Jurkat, Clone E6-1 (cell line): ENCODE measurements at places on chromosomes 5 and 9.

DNA sequence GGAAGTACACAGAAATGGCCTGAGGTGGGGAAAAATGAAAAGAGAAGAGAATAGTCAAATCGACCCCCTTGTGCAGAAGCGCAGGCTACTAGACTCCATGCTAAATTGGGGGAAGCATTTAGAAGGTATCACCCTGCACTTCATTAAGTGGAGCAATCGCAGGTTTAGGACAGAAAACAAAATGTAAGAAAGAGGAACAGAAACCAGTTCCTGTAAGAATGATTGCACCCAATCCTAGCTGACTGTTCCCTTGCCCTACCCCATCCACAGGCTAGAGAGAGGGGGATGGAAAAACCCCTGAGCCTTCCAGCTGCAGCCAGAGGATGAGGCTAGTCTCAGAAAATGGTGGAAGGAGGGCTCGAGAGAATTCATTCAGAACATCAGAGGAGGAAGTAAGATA, 23.9 kb upstream of the PPP1R2B start:
- DNase-seq: no peak

- DNase-seq: peak; percentile 9
These were observed 175.1 kb downstream of the HCN1 start for GRCh38 chr5:45521067-45521466.

DNA sequence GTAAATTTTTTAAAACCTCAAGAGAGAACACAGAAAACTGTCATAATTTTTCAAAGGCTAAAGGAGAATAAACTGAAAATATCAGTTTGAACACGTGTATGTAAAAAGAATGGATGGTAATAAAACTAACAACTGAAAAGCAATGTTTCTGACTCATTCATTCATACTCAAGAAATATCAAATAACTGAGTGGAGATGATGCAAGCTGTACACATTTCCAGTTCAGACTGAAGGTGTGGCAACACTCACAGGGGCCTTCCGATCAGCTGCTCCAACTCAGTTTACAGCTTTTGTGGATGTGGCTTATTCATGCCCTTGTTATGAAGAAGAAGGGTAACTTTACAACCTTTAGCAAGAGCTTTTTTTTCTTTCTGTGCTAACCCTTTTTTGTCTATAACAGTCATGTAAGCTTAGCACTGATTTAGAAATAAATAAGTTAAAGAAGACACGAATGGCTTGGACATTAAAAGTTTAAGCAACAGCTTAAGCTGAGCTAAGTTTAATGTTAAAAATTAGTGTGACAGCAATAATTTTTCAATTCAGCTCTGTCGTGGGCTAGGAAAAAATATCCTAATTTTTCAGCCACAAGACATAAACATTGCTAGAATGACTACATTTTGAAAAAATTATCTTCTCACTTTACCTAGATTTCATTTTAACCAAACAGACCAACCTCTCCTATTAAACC, 453.5 kb downstream of the RAB3C start:
- no peak for DNase-seq

- DNase-seq: no peak
These were observed 663 bp upstream of the FRMD3 start for GRCh38 chr9:83538890-83539238.

DNA sequence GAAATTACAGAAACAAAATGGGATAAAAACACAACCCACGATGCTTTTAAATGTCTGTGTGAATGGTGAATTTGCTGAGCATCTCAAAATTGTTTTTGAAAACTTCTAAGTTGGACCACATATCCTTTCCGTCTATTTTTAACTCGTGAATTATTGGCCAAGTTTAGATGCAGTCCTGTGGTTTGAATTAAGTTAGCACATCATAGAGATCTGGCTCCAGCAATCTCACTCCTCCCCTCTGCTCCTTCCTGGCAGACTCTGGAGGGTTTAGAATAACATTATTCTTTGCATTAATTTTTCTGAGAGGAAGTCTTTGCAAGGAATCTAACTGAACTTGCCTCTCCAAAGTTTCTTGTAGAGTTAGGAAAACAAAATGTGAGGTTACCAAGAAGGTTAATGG, 14.5 kb upstream of the ANKRD55 start:
- DNase-seq: no peak

DNA sequence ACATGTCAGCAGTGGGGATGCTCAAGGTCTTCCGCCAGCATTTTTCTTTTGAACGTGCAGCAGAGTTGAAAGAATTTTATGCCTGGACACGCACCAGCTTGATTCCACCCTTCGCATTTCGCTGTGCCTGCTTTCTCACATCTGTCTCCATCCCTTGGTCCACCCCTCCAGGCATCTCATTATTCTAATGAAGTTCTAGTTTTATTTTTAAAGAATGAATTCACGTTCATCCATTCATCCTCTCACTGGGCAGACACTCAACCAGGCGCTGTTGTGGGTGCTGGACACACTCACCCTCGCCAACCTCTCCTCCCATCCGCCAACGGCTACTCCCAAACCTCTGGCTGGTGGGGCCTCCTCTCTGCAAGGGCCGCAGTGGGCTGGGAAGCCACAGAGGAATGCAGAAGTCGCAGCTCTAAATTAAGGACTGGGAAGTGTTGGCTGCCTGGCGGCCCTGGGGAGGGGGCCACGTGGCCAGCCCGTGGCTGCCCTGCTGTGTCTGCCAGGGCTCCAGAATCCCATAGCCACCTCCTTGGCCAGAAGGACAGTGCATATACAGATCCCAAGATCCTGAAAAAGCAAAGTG, 6.7 kb downstream of the SUSD3 start:
- no peak for DNase-seq

- no peak for DNase-seq
These were observed 11.7 kb upstream of the SH3PXD2B start for GRCh38 chr5:172466062-172466461.

DNA sequence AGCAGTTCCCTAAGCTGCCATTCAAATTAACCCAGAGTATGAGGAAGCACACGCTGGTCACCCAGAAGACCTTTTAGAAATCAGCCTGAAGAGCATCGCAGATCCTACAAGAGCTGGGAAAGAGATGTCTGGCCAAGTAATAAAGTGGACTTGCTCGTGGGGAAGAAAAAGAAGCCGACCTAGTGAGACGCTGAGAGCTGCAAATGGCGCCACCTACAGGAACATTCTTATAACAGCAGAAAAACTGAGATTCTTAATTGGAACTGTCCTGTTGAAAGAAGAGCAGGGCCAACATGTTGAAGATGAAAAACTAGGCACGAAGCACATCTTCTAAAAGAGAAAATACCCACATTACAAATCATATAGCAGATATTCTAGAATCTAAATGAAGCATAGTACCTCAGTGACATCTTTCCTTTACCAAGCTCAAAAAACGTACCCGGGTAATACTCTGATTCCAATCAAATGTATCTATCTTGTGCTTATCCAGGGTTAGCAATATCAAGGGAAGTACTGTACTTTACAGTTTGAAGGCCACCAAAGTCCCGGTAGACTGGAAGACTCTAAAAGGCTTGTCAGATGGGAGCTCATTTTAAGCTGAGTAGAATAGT, 3.9 kb upstream of the GNAQ start:
- DNase-seq: peak; percentile 90

GRCh38 chr5:74903165-74903787, 37.1 kb upstream of the FAM169A start:
- DNase-seq: no peak

DNA sequence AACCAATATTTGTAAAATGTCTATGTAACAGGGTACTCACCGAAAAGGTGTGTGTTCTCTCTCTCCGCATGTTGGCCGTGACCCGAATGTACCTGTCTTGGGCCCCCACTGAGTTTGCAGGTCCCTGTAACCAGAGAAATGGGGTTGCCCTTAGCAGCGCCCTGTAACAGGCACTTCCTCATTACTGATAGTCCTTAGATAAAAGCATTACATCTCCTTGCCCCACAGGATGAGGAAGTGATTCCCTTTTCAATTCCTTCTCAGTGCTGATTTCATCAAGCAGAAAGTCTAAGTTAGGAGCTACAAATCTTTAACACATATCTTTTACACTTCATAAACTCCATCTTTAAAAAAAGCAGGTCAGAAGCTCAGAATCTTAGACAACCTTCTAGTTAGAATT, 15.2 kb upstream of the HMHB1 start:
- no peak for DNase-seq

GRCh38 chr5:143200781-143201398, 202.6 kb downstream of the NR3C1 start:
- no peak for DNase-seq

DNA sequence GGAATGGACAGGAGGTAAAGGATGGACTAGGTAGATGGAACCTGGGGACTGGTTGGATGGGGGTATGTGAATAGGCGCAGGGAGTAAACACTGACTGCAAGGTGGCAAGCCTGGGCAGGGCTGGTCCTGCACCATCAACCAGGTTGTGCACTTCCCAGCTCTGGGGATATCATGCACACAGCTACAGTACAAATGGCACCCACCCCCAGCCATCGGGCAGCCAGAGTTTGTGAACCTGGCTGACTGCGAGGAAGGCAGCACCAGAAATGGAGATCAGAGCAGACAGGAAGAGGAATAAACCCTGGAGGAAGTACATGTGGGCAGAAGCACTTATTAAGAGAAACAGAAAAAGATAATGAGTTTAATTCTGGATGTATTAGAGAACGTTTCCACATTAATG, 229.1 kb downstream of the ESM1 start:
- no peak for DNase-seq

- peak; percentile 46 for DNase-seq
These were observed 19.5 kb upstream of the SNAPC3 start for GRCh38 chr9:15403155-15403554.

DNA sequence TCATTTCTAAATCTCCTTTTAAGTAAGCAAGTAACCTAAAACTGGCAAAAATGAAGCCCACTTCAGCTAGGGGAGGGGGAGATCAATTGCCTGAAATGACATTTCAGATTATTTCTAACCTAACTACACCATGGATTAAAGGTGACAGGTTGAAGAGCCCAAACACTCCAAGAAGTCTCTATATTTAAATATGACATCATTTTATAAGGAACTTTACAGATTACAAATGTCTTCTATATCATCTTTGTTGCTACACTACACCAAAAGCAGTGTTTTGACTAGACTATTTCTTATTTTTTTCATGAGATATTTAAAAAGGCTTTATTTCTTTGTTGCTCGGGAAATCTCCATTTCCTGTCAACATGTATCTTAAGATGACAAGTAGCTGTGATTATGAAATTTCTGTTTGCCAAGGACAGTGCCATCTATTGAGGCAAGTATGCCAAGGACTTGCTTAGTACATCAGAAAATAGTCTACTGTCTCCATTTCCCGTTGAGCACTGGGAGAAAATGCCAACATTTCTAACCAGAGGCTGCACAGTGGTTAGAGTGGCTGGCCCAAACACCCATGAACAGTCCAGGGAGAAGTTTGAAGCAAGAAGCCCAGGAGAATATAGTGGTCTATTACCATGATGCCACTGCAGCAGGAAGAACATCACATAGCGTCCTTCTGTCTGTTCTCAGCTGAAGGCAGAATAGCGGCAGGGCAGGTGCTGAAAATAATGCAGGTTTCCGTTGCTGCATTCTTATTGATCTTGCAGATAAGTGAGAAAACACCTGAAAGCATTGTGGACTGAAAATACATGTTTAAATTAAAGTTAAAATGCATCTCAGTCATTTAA, 93.4 kb upstream of the ITGA2 start:
- peak; percentile 41 for DNase-seq

GRCh38 chr9:98234245-98234825, 21.1 kb downstream of the TBC1D2 start:
- DNase-seq: no peak

- peak; percentile 60 for DNase-seq
These were observed 3.5 kb upstream of the PDLIM7 start for GRCh38 chr5:177500685-177501522.

- no peak for DNase-seq
These were observed 15.0 kb downstream of the FGD3 start for GRCh38 chr9:92962303-92962649.

DNA sequence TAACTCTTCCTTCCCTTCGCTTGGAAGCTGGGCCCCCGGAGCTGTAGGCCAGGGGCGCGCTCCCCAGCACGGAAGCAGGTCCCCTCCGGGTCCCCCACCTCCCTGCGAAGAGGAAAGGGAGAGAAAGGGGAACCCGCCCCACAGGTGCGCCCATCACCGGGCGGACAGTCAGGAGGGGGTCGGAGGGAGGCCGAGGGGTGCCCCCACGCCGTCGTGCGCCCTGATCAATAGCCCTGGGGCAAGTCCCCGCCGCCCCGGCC, 793 bp downstream of the AGPAT2 start:
- no peak for DNase-seq

GRCh38 chr5:73674669-73675004, 48.6 kb downstream of the ARHGEF28 start:
- DNase-seq: no peak

- DNase-seq: no peak
These were observed 1677.3 kb upstream of the CDH6 start for GRCh38 chr5:29516224-29516623.

DNA sequence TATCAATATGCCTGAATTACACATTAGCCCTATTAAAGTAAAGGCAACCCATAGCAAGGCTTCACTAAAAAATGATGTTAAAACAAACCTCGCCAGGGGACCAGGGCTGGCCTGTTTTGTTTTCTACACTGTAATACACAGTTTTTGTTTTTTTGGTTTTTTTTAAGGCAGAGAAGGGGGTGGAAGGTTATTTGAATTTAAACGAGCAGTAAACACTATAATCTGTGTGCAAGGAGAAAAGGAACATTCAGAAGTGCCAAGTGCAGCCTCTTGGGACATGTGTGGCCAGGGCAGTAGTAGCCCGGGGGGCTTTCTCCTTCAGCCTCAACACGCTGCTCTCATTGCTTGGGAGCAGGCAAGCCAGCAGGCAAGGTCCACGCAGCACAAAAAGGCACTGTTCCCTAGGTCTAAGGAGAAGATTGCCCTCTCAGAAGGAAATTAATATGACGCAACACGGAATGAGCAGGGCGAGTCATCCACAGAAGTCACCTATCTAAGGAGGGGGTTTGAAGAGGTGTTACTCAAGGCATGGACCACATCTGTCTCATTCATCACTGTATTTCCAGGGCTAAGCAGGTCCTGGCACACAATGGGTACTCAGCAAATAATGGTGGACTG, 16.2 kb downstream of the SIL1 start:
- no peak for DNase-seq

DNA sequence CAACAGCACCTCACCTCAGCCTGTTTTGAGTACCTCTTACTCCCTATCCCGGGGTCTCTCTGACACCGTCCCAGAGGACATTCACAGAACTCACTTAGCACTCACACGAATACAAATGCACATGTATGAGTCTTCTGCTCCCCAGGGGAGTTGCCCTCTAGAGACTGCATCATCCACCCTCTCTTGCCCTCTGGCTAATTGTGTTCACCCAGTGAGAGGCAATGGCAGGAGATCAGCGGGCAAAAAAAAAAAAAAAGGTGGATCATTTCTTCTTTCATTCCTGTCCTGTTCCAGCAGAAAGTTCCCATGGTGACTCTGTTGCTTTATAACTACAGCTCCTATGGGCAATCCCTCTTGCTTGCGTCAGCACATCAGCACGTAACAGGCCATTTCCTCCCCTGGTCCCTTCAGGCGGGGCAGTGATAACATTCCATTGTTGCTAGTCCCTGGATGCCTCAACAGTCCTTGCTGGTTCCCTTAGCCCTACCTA, 23.5 kb upstream of the SNX2 start:
- no peak for DNase-seq
